Stimulated activated CD4-positive, alpha-beta T cell treated with anti-CD3 and anti-CD28 coated beads, Interleukin-1b, Interleukin-23, amount 100 ng/mL, for 48 hours (primary cell): ENCODE measurements at places on chromosomes 16 and 17.
A peak's percentile ranks its signal among the peaks of the same experiment; 100 is the strongest.

DNA sequence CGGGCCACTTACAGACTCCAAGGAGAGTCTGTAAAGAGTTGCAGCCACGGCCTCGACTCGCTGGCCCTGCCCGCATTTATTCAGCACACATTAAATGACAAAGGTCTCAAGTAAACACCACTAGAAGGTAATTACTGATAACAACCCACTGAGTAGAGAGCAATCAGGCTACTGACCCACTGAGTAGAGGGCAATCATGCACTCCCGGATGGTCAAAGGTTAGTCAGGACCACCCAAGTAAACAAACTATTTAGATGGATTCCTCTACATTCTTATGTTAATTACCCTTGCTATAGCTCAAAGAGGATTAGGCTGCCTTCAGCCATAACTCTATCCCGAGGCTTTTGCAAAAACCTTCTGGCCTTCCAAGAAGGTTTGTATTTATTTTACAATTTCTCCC is 30.7 kb upstream of the ZNF267 start:
- no peak for DNase-seq

- DNase-seq: no peak
These were observed 387.1 kb upstream of the TNRC6C start for GRCh38 chr17:77571155-77571981.

GRCh38 chr17:80103449-80104085 is 2.2 kb downstream of the GAA start:
- DNase-seq: no peak

DNA sequence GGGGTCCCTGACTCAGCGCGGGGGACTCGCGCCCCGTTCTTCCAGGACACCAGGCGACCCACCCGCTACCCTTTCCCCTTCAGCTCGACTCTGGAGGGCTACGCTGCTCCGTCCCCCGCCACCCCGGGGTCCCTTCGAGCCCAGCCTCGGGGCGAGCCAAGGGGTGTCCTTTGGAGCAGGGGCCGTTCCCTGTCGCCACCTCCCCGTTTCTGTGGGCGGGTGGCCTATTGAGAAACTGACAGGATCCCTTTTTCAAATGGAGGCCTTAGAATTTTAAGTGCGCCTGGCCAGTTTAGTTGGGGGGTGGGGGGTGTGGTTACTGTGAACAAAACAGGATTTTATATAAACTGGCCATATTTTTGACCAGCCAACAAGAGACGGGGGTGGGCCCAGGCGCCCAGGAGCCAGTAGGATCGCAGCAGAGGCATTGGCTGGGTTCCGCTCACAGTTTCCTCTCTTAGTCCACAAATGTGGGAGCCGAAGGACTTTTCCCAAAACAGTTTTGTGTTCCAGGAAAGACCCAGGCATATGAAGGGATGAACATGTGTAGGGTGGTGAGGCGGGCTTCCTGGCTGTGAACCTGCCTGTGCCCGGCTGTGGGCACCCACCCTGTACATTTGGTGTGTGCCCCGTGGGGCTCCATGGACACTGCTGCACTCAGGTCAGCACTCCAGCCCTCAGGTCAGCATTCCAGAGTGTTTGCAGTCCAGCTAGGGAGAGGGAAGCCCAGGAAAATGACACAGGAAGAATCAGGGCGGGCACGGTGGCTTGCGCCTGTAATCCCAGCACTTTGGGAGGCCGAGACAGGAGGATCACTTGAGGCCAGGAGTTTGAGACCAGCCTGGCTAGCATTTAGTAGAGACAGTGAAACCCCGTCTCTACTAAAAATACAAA is 722 bp upstream of the TIMP2 start:
- DNase-seq: no peak

- DNase-seq: no peak
These were observed 249.0 kb downstream of the BCAS3 start for GRCh38 chr17:60926466-60927183.

- no peak for DNase-seq
These were observed 23.2 kb upstream of the MEAK7 start for GRCh38 chr16:84527532-84528269.

- DNase-seq: no peak
These were observed 66.9 kb downstream of the RNF213 start for GRCh38 chr17:80327518-80327917.

- no peak for DNase-seq
These were observed 86.8 kb upstream of the SALL1 start for GRCh38 chr16:51237861-51238378.

- DNase-seq: no peak
These were observed 4.0 kb upstream of the DHRS13 start for GRCh38 chr17:28906706-28907438.

GRCh38 chr17:40697297-40697696 is 6.3 kb downstream of the KRT24 start:
- DNase-seq: no peak

DNA sequence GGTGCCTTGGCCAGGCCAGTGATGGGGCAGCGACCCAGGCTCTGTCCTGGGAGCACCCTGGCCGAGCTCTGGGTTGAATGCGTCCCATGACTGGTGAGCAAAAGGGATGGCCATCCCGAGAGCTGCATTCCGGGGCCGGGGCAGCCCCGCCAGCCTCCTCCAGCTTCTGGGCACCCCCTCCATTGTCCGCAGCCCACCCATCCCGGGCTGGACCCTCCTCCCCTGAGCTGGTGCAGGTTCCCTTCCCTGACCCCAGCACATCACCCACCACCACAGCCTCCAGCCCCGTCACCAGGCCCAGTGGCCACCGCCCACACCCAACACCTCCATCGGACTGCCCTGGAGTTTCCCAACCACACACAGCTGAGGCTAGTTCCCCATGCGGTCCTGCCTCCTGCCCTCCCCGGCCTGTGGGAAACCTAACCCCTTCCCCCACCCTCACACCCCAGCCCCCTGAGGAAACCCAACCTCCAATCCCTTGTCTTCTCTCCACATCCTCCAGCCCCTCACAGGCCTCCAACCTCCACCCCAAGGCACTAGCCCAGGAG is 16.2 kb upstream of the PVALEF start:
- DNase-seq: no peak

DNA sequence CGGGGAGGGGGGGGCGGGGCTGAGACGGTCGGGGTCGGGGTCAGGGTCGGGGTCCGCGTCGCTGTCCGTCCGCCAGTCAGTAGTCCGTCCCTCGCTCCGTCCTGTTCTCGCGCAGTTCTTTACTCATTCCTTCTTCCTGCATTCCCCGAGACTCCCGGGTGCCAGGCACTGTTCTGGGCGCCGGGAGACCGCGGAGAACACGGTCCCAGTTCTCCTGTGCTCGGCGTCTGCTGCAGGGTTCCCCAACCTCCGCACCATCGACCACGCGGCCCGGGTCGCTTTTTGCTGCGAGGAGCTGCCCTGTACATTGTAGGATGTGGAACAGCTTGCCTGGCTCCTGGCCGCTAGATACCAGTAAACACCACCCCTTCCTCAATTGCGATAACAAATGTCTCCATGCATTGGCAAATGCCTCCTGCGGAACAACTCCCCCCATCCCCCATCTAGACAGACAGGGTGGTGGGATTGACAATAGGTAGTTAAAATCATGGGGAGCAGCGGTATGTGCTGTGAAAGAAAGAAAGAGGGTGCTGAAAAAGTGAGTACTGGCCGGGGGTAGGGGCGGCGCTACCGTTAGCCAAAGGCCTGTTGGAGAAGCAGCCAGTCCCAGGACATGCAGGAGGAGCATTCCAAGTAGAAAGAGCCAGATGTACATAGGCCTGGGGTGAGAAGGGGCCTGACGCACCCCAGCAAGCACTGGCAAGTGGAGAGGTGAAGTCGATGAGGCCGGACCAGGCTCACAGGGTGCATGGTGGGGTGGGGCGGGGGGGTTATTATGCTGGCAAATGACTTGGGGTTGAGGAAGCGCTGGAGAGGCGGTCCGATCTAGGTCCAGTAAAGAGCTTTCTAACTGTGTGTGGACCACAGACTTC is 631 bp downstream of the TRAF7 start:
- no peak for DNase-seq

- peak; percentile 95 for DNase-seq
These were observed at the start of gene NMRAL1 for GRCh38 chr16:4474192-4474961. Gene NMRAL1, minus strand, starts transcription at chr16:4474625. Its CDS starts 493 bp downstream, at chr16:4474132.

GRCh38 chr17:13734880-13735279 is 133.2 kb upstream of the HS3ST3A1 start:
- no peak for DNase-seq

- DNase-seq: no peak
These were observed 382.4 kb downstream of the SNX29 start for GRCh38 chr16:12358898-12359297.

- DNase-seq: no peak
These were observed 51.2 kb downstream of the RPA1 start for GRCh38 chr17:1880851-1881630.

DNA sequence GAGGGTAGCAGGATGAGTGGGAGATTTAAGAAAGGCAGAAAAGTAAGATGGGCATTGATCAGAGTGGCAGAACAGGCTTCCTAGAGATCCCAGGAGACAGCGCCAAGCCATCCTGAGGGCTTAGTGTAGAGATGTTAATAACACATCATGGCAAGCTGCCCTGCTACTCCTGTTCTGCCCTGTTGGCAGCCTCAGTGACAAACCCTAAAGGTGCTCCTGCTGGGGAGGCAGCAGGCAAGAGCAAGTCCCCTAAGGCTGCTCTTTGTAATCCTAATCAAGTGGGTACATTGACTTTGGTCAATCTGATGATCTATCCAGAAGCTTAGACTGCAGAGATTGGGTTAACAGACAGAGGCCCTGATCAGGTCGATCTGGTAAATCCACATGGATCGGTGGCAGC is 16.3 kb downstream of the ANKFN1 start:
- DNase-seq: no peak

- no peak for DNase-seq
These were observed 92.4 kb downstream of the RGS9 start for GRCh38 chr17:65229621-65229995.

GRCh38 chr17:56213031-56213430 is 59.8 kb downstream of the ANKFN1 start:
- DNase-seq: no peak

DNA sequence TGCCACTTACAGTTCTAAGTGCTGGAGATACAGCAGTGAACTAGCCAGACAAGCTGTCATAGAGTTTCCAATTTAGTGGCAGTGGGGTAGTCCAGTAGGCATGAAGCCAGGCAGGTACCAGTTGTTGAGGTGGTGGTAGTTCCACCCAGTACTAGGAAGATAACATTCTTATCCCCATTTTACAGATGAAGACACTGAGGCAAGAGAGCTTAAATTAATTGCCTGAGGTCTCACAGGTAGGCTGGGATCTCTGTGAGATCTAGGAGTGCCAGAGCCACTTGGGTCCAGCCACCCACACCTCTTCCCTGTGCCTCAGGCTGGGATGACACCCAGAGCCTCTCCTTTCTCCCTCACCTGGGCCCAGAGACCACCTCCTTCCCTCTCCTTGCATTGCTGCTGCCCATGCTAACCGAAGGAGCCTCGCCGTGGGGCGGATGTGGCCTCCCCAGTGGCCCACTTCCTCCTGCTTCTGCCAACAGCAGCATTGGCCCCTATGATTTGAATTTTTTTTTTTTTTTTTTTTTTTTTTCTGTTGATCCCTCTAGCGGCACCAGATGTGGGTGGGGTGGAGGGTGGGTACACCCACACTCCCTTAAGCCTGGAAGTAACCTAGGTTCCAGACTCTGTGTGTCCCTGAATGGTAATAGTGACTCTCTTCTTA is 114.0 kb downstream of the PRKCB start:
- peak; percentile 49 for DNase-seq

DNA sequence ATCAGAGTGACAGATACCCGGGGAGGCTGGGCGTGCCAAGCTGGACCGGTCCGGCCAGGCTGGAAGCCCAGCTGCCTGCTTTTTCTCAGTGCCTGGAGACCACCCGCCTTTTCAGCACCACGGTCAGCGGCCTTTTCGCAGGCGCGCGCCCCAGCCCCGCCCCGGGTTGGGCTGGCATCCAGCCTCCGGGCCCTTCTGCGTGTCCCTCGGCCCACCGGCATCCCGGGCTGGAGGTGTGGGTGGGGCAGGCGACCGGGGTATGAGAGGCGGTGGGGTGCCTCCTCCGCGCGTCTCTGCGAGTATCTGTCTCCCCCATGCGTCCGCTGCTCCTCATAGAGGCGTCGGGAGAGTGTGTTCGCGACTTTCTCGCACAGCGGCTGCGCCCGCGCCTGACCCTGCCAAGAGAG is 102.5 kb downstream of the MRM1 start:
- DNase-seq: peak; percentile 39

DNA sequence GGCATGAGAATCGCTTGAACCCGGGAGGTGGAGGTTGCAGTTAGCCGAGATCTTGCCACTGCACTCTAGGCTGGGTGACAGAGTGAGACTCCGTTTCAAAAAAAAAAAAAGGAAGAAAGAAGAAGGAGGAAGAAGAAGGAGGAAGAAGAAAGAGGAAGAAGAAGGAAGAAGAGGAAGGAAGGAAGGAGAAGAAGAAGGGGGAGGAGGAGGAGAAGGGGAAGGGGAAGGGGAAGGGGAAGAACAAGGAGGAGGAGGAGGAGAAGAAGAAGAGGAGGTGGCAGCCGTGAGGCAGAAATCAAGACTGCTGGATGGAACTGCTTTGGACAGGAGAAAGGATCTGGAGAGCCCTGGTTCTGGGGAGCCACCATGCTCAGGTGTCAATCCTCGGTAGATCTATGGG is 29.7 kb upstream of the PEMT start:
- DNase-seq: no peak

DNA sequence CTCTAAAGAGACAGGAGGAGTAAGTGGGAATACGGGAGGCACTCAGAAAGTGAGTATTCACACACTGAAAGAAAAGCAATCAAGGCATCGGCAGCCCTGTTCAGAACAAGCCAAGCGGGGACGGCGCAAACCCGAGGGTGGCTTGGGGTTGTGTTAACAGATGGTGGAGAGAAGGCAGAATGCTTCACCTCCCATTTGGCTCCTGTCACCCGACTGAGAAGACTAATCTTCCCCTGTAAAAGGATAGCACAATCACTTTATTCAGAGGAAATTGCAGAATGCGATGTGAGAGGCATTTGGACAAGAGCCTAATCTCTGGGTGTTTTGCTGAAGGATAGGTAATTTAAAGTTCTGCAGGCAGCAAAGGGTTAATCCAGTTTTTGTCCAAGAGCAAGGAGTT is 119.3 kb upstream of the WSCD1 start:
- no peak for DNase-seq

- no peak for DNase-seq
These were observed 211.7 kb upstream of the GSE1 start for GRCh38 chr16:85401370-85401916.

DNA sequence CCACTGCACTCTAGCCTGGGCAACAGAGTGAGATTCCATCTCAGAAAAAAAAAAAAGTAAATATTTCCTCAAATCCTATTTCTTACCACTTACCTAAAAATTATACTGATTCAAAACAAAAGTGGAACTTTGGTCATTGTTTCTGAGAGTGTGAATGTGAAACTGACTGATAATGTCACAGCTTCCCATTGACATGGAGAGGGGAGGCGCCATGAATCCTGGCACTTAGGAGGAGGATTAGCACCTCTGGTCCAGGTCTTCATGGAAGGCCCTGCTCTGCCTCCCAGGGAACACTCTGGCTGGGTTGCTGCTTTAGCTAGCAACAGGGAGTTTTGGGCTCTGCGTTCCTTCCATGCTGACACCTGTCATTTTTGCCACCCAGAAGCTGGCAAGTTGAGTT is 154.3 kb upstream of the SALL1 start:
- no peak for DNase-seq
